ENCODE measurements at places on chromosomes 2 and 18.
A peak's percentile ranks its signal among the peaks of the same experiment; 100 is the strongest.

GRCh38 chr18:45073556-45073955 lies 392.9 kb downstream of the SETBP1 start:
- DNase-seq, result no peak

- DNase-seq, result no peak
Measured at GRCh38 chr2:238370094-238370822, 49.9 kb downstream of the TRAF3IP1 start.

GRCh38 chr2:188588235-188588634 lies 296.6 kb downstream of the GULP1 start:
- no peak for DNase-seq

- no peak for DNase-seq
Measured at GRCh38 chr2:219169930-219170654, at the start of gene SLC23A3. TSS of gene SLC23A3 (minus strand) at chr2:219170029. CDS start at chr2:219169984, 45 bp downstream.

- DNase-seq, result no peak
Measured at GRCh38 chr2:138632066-138632620, 130.6 kb downstream of the SPOPL start.

DNA sequence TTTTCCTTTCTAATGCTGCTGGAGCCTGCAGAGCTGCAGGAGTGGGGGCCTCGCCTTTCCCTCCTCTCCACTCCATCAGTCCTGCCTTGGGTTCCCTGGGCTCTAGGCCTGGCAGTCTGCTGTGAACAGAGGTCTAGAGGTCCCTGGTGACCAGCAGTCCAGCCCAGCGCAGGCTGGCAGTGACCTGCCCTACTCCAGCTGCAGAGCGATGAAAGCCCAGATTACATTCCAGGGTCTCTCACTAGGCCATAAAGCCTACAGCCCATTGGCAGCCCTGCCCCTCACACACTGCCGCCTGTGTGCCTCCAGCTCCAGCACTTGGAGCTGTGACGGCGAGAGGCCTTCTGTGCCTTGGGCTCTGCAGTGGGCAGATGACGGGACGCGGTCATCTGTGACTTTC lies 14.8 kb upstream of the MAL start:
- DNase-seq, result no peak

- no peak for DNase-seq
Measured at GRCh38 chr2:65077898-65078297, 21.7 kb downstream of the CEP68 start.

GRCh38 chr2:240560084-240560479 lies at the start of gene DUSP28:
TSS of gene DUSP28 (plus strand) at chr2:240560357. CDS start at chr2:240560685, 328 bp downstream.
- DNase-seq, result peak; percentile 92

- DNase-seq, result no peak
Measured at GRCh38 chr2:67311536-67311935, 85.6 kb upstream of the ETAA1 start.

DNA sequence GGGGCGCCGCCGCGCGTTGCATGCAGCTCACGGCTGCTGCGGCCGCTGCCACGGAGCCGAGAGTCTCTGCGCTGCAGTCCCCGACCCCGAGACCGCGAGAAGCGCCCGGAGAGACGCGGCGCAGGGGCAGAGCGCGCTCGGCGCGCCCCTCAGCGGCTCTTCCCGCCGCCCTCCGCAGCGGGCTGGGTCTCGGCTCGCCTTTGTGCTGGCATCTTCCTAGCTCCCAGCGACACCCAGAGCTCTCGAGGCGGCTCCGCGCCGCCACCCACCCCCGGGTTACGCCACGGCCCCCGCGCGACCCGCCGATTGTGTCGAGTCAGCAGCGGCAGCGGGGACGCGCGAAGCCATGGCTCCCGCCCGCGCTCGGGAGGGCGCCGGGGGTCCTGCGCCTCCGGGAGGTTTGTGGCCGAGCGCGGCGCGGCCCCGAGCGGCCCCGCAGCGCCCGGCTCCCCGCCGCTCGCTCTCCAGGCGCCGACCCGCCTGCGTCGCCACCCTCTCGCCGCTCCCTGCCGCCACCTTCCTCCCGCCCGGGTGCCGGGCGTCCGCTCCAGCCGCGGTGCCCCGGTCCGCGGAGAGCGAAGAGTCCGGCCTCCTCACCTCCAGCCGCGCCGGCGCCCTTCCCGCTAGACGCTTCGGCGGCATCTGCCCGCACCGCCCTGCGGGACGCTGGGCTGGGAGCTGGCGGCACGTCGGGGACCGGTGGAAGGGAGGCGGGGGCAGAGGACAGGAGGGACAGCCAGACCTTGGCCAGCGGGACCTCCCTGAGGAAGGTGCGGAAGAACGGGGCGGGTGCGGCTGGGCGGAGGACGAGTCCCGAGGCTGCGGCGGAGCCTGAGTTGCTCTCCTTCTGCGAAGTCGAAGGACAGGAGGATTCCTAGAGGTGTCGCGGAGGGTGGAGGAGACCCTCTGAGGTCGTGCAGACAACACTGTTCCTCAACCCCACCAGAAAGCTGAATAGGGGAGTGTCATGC lies 46.3 kb upstream of the CCDC150 start:
- DNase-seq, result no peak

GRCh38 chr18:8546677-8547076 lies 62.6 kb upstream of the RAB12 start:
- DNase-seq, result no peak

GRCh38 chr2:189144700-189145211 lies 34.8 kb downstream of the COL5A2 start:
- DNase-seq, result no peak

DNA sequence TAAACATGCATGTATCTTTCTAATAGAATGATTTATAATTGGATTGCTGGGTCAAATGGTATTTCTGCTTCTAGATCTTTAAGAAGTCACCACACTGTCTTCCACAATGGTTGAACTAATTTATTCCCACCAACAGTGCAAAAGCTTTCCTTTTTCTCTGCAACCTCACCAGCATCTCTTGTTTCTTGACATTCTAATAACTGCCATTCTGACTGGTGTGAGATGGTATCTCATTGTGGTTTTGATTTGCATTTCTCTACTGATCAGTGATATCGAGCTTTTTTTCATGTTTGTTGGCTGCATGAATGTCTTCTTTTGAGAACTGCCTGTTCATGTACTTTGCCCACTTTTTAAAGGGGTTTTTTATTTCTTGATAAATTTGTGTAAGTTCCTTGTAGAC lies 182.5 kb downstream of the ANKRD44 start:
- no peak for DNase-seq

- no peak for DNase-seq
Measured at GRCh38 chr2:161146209-161146775, 13.9 kb upstream of the TANK start.

- DNase-seq, result no peak
Measured at GRCh38 chr2:173766537-173767289, 198.5 kb downstream of the SP3 start.

- no peak for DNase-seq
Measured at GRCh38 chr18:2223449-2223848, 347.9 kb downstream of the METTL4 start.

DNA sequence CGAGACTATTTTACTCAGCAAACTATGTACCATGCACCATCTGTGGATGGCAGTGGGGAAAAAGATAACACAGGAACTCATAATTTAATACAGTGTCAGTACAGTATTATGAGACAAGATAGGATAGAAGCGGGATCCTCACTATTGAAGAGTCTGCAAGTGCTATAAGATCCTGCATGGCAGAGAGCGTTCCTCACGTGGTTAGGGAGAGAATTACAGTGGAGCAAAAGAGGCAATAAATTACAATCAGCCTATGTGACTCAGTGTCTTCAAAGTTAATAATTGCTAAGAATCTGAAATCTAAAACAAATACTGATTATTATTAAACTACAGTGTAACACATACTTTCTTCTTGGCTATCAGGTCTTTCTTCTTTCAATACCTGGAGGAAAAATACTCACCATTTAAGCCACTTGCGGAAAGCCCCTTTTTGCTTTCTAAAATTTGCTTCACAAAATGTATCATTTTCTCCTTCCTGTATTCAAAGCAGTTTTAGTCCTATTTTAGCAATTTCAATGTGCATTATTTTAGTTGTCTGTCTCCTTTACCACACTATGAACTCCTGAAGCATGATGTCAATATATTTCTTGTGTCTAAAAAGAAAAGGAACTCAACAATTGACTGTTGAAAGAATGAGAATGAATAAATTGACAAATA lies 342.9 kb downstream of the SPAG16 start:
- DNase-seq, result no peak

GRCh38 chr2:867296-867695 lies 83.4 kb upstream of the SNTG2 start:
- DNase-seq, result no peak

DNA sequence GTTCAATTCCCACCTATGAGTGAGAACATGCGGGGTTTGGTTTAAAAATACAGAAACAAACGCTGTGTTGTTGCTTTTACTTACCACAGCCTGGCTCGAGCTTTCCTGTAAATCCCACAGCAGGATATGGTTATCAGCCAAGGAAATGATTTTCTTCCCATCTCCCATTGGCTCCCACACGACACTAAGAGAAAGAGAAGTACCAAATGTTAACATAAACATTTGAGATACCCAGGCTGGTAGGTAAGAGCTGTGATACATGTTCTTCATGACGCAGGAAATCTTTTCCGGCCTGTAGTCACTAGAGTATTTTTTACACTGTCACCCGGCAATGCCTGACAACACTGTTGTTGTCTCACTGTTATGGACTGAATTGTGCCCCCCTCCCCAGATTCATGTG lies 163.6 kb downstream of the EIPR1 start:
- no peak for DNase-seq

DNA sequence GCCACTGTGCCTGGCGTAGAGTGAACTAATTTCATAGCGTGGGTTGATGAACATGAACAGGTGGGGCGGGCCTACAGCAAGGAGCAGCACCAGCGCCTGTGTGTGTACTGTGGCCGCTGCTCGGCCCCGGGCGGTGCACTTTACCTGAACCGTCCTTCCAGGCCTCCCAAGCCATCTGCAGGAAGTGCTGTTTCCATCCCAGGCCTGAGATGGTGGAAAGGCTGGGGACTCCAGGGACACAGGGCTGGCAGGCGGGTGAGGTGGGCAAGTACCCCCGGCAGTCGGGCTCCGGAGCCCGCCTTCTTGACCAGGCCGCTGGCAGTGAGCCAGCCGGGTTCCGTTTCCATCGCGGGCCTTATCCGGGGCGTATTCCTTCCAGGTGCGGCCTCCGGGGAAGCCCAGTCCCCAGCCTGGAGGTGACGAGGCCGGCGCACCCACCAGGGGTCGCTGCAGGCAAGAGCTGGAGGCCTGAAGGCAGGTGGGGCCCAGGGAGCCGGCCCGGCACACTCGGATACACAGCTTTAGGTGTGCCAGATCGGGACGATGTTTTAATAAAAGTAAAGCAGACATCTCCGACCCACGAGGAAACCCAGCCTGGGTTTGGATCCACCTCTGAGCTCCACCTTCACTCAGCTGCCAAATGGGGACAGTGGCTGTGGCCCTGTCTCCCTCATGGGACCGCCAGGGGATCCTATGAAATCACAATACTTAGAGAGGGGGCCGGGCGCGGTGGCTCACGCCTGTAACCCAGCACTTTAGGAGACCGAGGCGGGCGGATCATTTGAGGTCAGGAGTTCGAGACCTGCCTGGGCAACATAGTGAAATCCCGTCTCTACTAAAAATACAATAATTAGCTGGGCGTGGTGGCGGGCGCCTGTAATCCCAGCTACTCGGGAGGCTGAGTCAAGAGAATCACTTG lies 22.7 kb upstream of the PDIA6 start:
- DNase-seq, result peak; percentile 67

GRCh38 chr2:207676827-207677354 lies 34.5 kb upstream of the CCNYL1 start:
- DNase-seq, result no peak

GRCh38 chr18:23683671-23684070 lies 5.6 kb upstream of the LAMA3 start:
- no peak for DNase-seq

GRCh38 chr2:126658905-126659561 lies 3.1 kb downstream of the GYPC start:
- DNase-seq, result peak; percentile 49

All from stimulated activated CD8-positive, alpha-beta memory T cell treated with anti-CD3 and anti-CD28 coated beads, Interleukin-15, amount 100 ng/mL, for 48 hours (primary cell).